Activated T-cell treated with anti-CD3 and anti-CD28 coated beads for 4 hours (primary cell): ENCODE measurements at places on chromosomes 4 and X.
A peak's percentile ranks its signal among the peaks of the same experiment; 100 is the strongest.

DNA sequence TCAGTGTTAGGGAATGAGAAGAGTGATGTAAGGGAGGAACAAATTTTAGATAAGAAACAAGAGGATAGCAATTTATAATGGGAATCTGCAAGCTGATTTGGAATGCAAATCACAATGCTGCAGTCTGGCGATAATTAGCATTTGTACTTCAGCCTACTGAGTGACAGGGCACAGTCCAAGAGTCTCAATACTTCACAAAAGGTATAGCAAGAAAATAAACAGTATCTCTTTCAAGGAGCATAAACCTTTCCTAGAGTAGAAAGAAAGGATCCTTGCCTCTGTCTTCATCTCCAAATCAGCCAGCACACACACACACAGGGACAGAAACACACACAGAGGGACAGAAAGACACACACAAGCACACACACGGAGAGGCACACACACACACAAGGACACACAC is 1.1 kb upstream of the GPM6A start:
- DNase-seq, result no peak

- no peak for DNase-seq
Measured at GRCh38 chr4:151798678-151799416, 38.0 kb upstream of the GATB start.

DNA sequence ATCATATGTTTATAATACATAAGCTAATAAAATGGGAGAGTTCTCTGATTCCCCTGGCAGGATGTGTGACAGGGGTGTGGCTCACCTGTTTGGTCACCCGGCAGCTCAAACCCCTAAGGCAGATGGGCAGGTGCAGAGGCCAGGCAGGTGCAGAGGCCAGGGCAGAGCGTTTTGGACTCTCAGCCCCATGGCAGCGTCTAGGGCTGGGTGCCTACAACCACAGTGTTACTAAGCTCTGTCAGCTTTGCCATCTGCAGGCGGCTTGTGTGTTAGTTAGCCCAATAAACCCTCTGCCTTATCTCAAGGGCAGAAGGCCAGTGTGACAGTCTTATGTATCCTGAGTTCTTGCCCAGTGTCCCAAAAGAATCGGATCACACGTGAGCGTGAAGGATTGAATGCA is 54.0 kb upstream of the UGT2B15 start:
- no peak for DNase-seq

DNA sequence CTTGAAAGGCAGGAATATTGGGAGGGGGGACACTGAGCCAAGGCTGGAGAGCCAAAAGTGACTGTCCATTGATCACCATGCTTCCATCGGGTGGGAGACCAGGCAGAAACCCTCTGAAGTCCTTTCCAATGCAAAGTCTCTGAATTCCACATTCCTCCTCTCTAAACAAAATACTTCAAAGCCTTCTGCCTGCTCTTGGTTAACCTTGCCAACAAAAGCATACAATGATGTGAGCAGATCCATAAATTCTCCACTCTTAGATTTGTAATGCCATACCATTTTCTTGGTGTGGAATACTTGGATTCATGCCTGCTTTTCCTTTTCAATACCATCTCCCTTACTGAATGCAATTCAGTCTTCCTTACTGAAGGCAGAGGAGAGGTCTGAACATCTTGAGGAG is 74.1 kb upstream of the FAM9B start:
- DNase-seq, result no peak

DNA sequence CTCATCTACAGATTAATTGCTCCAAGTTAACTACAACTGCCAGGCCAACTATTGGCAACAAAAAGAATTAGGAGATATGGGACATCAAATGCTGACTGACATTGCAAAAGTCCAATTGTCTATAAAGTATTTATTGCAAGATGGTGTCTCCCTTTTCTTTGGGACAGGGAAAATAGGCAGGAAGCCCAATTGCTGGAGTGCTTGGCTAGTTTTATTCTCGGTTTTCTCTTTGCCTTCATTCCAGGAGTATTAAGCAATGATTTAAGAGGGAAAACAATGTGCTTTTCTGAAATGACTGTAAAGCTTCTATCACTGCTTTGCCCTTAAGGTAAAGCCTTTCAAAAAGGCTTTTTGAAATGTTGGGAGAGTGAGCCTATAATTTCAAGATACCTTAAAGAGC is 62.8 kb upstream of the DIAPH2 start:
- no peak for DNase-seq

DNA sequence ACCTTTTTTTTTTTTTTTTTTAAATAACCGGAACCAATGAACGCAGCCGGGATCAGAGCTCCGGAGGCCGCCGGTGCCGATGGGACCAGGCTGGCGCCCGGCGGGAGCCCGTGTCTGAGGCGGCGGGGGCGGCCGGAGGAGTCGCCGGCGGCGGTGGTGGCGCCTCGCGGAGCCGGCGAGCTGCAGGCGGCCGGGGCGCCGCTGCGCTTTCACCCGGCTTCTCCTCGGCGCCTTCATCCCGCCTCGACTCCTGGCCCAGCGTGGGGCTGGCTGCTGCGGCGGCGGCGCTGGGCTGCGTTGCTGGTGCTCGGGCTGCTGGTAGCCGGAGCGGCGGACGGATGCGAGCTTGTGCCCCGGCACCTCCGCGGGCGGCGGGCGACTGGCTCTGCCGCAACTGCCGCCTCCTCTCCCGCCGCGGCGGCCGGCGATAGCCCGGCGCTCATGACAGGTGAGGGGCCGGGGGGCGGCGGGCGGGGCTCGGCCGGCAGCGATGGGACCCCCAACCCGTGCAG is 337 bp downstream of the STIM2 start:
- DNase-seq, result peak; percentile 25

- DNase-seq, result no peak
Measured at GRCh38 chr4:111994392-111994791, 150.9 kb upstream of the FAM241A start.

DNA sequence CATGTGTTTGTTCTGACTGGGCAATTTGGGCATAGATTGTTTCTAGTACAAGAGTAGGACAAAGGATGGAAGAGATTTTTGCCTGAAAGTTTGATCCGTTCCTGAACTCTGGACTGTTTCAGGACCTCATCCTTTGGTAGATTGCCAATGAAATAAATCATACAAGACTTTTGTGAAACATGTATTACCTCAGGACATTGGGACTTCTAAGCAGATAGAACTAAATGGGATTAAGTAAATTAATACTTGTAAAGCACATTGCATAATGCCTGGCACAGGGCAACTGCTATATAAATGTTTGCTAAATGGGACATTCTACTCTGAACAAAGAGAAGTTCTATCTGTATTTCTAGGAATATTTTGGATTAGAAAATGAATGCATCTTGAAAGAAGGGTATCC is 164.8 kb upstream of the RPS6KA3 start:
- no peak for DNase-seq

DNA sequence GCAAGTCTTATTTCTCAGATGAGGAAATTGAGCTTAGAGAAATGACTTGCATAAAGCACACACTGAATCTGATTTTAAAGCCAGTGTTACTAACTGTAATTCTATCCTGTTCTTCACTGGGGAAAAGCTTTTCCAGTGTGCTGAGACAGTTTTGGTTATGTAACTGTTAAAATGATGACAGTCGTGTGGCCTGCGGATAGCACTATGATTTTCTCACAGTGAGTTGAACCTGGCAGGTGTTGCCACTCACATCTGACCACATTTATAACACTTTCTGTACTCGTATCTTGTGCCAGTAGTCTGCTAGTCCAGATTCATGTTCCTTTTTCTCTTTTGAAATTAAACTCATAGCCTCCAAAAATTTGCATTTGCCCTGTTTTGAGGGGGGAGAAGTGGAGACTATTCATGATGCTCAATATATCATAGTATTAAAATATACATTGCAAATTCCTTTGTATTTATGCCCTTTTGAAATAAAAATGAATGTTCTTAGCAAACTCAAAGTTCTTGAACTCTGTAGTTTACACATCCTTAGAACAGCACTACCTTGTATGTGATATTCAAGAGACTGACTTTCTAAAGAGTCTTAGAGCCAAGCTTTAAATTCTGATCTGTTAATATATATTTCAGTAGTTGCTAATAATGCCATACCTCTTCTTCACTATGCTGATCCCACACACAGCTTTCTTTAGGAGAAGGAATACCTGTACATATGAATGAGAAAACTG is 132.3 kb downstream of the PDLIM5 start:
- no peak for DNase-seq

DNA sequence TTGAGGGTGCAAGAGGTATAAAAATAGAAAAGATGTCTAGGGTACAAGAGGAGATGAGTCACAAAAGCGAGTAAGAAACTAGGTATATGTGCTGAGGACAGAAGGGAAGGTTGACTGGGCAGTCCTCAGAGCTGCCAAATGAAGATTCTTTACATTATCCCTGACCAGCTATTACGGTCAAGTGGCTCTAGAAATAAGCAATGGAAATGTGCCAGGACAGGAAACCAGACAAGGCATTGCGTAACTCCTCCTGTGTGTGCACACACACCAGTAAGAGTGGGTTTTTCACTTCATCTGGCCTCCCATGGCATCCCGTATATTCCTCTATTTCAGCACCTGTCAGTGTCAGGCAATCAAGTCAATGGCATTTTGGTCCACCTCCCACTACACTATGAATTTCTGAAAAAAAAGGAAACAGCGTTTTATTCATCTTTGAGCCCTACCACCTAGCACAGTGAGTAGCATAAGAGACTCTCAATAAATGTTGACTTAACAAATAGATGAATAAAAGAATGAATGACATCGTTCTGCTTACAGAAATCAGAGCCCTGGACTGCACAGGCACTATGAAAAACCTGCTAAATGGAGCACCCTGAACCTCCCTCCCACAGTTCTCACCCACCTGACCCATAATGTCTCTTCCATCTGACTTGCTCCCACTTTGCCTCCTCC is 62.6 kb upstream of the KLF3 start:
- DNase-seq, result no peak

DNA sequence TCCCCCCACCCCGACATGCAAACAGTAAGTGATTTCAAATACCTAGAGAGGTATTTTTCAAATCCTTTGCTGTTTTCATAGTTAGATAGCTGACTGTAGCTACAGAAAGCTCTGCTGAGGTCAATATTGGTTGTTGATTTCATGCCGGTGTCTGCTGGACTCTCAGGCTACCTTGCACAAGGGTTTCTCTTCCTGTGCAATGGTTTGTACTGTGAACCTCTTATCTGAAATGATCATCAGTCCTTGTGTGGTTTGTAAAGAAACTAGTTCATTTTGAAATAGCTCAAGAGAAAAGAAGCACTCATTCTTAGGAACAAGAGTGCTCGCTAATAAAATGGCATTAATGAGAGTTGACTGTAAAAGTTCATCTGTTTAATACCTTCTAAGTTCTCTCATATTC is 2.1 kb downstream of the MTM1 start:
- no peak for DNase-seq

DNA sequence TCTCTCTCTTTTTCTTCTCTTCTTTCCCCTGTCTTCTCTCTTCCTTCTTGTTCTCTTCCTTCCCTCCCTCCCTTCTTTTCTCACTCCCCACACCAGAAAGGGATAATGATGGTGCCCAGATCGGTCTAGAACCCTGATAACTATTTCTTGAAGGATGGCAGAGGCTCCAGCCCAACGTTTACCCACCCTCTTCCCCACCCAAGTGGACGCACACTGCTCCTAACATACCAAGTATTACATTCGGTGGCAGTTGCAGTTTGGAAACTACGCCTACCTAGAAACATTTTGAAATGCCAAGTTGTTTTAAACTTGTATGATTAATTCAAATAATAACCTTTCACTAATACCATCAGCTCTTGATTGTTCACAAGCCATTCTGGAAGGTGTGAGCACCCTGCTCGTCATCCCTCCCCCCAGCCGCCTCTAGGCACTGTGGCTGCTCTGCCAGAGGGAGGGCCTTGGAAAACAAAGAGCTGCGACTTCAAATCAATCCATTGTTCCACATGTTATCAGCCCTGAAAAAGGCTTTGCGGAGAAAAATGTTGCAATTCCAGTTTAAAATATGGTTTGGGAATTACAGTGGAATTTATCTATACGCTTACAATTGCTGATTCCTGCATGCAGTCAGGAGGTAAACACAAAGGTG is 1017.5 kb upstream of the TENM3 start:
- DNase-seq, result no peak

DNA sequence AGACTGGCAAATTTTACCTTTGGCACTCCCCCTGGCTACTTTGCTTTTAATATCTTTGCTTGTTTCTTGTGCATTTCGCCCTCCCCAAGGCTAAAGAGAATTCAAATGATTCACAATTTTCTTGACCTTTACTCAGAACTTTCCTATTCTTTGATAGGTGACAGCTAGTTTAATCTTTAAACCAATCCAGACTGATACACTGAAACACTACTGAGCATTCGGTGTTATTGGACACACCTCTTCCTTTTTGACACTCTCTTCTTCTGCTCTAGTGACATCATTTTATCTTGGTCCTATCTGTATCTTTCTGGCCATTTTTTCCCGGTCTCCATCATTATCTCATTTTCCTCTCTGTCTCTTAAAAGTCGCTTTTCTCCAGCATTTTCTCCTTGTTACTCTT is 103.1 kb downstream of the IL1RAPL2 start:
- no peak for DNase-seq

GRCh38 chr4:111198446-111198845 is 575.6 kb upstream of the PITX2 start:
- no peak for DNase-seq

DNA sequence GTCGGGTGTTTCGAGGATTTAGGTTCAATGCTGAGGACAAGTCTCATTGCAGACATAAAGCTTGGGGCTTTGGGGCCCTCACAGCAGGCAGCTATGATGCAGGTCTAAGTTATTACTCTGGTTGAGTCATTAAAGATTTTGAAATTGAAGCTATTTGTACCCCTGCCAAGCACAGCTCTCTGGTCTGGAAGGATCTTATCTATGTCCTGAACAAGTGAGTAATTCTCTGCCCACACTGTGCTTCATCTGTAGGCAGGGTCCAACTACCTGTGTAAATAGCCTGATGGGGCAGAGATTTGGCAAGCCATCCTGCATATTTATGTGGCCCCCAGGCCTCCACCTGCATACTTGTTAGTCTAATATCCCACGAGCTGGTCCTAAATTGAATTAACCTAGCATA is 41.4 kb upstream of the MAGEA4 start:
- DNase-seq, result no peak

DNA sequence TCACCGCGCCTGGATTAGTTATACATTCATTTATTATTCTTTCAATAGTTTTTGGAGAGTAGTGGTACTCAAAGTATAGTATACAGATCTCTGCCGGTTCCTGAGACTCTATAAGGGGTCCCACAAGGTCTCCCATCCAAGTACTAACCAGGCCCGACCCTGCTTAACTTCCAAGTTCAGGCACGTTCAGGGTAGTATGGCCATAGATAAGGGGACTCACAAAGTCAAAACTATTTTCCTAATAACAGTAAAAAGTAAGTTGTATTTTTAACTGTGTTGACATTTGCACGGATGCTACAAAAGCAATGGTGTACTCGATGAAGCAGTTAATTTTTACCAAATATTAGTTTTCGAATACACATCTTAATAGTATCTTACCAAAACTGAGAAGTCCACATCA is 84.4 kb upstream of the STK26 start:
- DNase-seq, result no peak

GRCh38 chr4:21954916-21955315 is 6.3 kb upstream of the KCNIP4 start:
- no peak for DNase-seq

DNA sequence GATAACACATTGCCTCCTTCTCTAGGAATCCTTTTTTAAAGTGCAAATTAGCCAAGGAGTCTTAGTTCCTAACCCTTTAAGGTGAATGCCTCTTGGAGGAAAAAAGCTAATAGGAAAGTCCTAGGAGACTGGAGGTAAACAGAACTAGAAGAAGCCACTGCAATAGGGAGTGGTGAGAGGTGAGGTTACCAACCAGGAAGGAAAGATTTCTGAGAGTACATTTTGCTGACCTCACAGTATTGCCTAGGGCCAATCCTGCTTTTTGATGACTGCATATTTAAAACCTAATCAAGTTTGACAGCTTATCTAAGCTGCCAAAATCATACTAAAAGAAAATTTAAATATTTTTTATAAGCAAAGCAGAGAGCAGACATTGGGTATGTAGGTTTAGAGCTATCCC is 7.3 kb upstream of the CUL4B start:
- no peak for DNase-seq
